Aorta (tissue), 5 donors: ENCODE measurements at places on chromosomes 11 and 22. TPM values are rescaled to one million over a fixed set of nuclear protein-coding genes. Genes with fewer than 3 reads are reported as not detected.

The KBTBD4 gene
- 13.5 TPM for total RNA-seq

The MMP1 gene
- not detected for total RNA-seq

The MRPL49 gene
- total RNA-seq: 37.1 TPM

The MRGPRE gene
- total RNA-seq: not detected

The TRIM6 gene
- 2.1 TPM for total RNA-seq

The CSNK2A3 gene
- 3.9 TPM for total RNA-seq

DNA sequence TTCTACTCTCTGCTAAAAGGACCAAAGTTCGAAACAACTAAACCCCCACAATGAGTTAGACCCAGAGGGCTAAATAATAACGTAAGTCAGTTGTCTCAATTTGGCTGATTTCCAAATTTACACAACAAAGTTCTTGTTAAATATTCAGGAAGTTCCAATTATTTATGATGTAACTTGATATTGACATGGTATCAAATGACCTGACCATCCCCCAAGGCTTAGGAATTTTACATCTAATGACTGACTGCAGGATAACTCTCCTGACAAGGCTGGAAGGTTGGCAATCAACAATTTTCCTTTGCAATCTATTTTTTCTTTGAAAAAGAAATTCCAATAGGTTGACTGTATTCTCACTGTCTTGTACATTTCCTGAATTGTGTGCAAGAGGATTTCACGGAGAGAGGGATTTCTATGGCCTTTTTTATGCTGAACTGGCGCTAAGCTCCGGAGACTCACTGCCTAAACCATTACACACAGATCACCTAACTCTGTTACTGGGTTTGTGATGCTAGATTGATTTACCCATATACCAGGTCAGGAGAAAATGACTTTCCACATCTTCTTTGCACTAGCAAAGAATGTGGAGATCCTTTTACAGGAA lies 9.6 kb upstream of the CDON start:
- DNase-seq: no peak

DNA sequence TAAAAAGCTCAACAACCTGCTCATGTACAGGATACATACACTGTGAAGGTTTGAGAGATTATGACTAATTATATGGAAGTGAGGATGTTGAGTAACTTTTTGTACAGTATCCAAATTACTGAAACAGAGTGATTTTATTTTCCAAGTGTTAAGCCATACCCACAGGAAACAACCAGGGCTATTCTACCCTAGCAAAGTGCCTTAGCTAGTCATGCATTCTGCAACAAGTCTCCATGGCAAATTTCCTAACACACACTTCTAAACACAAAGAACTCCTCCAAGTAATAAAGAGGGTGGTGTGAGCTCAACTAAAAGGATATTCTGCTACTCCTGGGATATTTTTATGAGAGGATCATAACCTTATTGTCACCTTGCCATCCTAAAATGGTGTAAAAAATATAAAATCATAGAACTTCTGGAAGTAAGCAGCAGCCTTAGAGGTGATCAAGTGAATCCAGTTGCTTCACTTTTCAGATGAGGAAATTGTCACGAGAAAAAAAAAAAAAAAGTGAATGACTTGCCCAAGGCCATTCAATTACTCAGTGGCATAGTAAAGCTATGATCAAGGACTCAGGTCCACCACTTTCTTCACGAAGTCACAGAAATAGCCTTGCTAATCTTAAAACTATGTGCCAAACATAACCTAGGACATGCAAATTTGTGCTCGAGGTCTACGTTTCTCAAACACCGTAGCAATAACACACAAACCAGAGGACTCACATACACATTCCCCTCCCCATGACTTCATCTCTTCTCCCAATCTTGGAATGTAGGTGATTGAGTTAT lies 4.2 kb downstream of the LGR4 start:
- no peak for DNase-seq

DNA sequence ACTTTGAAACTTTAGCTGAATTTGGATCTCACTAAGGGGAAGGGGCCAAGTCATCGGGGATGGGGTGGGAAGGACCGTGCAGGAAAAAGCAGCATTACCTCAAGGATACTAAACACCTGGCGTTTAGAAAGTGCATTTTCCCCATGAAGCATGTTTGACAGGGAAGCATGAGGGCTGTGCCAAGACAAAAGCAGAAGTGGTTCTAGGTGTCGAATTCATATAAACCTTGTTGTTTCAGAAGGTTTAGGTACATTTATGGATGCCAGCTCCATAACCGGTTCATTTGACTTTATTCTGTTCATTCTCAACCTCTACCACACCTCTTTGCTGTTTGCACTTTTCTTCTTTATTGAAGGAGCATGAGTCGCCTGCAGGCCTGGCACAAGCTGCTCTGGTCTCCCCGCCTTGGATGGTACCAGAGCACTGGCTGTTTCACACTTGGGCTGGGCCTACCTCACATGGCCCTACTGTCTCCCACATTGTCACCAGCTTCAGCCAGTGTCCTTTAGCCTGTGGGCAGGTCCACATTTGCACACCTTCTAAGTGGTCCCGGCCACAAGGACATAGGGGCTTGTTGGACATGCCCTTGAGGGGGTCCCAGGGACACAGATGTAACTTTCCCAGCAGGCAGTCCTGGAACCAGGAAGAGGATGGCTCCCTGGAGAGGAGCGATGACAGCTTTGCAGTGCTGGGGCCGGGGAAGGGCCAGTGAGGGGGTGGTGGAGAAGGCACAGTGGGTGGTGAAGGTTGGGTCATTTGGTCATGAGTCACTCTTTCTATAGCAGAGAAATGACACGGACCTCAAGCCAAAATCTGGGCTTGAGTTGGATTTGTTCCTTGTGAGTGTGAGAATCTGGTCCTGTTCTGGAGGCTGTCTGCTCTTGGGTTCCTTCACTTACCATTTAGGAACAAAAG lies 3.2 kb upstream of the ST14 start:
- DNase-seq: no peak

DNA sequence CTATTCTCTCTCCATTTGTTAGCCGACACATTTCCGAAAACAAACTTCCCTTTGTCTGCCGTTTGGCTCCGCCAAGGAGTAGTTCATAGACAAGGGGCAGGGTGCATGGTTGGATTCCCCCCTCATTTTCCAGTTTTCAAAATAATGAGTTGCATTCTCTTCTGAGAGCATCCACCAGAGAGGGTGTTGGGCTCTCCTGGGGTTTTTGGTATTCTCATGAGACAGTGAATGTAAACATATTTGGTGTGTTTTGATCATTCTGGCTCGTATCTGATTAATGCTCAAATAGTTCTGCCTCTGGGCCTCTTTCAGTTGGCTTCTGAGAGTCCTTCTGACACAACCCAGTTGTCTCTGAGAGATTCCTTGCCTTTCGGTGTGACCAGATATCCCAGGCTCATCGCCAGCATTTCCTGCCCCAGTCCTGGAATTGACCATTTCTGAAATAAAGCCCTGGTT lies 21.7 kb downstream of the GRAMD4 start:
- no peak for DNase-seq

- DNase-seq: no peak
Observed at GRCh38 chr11:57481915-57482781, 21.8 kb downstream of the RTN4RL2 start.

GRCh38 chr11:67418476-67419281 lies 3.2 kb downstream of the CARNS1 start:
- DNase-seq: no peak

DNA sequence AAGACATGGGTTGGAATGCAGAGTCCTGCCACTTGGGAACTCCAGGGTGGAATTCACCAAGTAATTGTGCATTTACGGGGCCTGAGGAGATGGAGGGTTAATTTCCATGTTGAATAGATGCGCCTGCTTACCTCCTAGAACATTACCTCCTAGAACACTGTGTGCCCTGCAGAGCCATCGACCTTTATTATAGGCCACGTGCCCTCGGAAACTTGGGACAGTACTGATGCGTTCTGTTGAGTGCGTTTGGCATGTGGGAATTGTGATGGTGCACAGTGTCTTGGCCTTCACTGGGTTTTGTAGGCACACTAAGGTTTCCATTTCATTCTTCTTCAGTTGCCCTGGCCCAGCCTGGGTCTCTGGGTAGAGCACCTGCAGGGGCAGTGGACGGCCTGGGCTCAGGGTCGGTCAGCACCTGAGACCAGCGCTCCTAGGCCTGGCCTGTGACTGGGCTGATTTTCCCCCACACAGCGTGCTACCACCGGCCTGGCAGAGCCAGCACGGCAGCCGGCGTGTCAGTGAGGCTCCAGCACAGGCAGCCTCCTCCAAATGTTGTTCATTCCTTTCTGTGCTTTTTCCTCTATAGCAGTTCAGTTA lies 12.7 kb downstream of the TRMU start:
- DNase-seq: peak; percentile 25

- DNase-seq: no peak
Observed at GRCh38 chr11:7640816-7641215, 32.5 kb downstream of the CYB5R2 start.

DNA sequence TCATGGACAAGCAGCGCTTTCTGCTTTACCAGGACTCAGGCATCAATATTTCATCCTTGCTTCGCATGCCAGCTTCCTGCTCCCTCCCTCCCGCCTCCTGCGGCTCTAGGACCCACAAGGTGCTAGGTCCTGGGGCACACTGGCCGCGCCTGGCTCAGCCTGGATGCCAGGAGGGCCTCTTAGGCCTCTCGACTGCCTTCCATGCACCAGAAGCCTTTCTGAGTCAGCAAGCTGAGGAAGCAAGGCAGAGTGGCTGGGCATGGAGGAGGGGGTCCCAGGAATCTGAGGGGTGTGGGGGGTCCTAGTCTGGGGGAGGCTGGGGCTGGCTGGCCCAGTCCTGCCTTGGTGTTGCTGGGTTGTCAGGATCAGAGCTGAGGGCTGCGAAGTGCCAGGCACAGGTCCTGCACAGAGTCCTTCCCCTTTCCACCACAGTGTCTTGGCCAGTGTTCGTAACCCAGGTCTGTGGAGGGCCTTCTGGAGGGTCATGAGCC lies 61.0 kb upstream of the THY1 start:
- peak; percentile 24 for DNase-seq

GRCh38 chr11:34977089-34977912 lies 60.9 kb downstream of the PDHX start:
- DNase-seq: no peak

DNA sequence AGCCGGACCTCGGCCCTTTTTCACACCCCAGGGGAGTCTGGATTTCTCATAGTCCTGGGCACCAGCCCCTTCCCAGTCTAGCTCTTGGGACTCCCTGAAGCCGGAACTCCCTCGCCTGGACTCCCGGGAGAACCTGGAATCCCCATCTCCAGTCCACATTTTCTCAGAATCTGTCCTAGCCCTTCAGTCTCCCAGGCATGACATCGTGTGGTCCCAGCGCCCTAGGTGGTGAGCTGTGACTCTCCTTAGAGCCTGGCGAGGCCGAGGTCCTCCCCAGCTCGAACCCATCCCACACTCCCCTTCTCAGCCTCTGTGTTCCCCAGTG lies 673 bp upstream of the DUSP18 start:
- DNase-seq: no peak

GRCh38 chr11:98559961-98560360 lies 460.8 kb upstream of the CNTN5 start:
- no peak for DNase-seq

DNA sequence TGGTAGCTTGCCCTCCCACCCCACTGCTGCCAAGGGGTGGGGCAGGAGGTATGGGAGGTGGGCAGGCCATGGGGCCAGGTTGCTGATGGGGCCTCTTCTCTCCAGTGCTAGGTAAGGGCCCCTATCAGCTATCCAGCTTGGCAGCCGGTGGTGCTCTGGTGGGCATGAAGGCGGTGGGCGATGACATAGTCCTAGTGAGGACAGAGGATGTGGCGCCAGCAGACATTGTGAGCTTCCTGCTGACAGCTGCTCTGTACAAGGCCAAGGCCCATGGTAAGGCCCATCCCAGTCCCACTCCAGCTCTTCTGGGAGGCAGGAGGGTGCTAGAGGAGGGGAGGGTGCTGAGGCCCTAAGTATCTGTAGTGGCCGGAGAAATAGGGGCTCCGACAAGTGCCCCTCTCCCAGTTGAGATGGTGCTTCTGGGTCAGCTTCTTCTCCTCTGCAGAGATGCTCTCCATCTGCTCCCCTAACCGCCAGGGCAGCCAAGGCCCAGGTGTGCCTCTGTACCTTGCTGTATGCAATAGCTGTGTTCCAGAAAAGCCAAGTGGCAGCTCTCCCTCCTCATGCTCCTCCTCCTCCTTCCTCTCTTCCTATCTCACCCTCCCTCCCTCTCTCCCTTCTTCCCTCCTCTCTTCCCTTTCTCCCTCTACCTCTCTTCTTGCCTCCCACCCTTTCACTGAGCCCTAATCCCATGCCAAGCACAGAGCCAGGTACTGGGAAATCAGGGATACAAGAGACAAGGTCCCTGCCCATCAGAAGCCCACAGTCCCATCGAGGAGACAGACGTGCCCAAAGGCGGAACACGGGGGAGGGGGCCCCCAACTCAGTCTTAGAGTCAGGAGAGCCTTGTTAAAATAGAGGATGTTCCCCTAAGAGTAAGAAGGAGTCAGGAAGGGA lies 55.3 kb downstream of the OTOG start:
- peak; percentile 57 for DNase-seq

GRCh38 chr22:32830473-32830872 lies 29.0 kb downstream of the TIMP3 start:
- DNase-seq: no peak

DNA sequence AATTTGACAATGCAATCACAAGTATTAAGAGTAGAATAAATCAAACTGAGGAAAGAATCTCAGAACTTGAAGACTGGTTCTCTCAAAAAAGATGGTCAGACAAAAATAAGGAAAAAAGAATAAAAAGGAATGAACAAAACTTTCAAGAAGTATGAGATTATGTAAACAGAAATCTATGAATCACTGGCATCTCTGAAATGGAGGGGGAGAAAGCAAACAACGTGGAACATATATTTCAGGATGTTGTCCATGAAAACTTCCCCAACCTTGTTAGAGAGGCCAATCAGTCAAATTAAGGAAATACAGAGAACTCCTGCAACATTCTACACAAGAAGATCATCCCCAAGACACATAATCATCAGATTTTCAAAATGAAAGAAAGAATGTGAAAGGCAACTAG lies 235.7 kb downstream of the SBF2 start:
- DNase-seq: no peak

DNA sequence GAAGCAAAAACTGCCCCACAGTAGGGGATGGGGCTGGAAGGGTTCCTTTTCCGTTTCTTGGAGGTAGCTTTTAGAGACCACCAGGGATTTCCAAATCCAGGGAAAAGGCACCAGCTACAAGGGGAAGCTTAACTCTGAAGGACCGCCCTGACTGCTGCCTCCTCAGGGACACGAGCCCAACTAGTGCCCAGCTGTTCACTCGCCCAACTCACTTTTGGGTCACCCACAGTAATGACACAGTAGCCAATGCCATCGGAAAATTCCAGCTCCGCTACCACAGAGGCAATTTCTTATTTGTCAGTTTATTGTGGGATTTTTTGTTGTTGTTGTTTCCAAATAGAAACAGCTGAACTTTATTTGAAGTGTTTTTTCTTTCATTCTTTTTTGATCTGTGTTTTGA lies 141.3 kb downstream of the ATXN10 start:
- DNase-seq: no peak
